ENCODE measurements at places on chromosomes 7 and 10.
A peak's percentile ranks its signal among the peaks of the same experiment; 100 is the strongest.

DNA sequence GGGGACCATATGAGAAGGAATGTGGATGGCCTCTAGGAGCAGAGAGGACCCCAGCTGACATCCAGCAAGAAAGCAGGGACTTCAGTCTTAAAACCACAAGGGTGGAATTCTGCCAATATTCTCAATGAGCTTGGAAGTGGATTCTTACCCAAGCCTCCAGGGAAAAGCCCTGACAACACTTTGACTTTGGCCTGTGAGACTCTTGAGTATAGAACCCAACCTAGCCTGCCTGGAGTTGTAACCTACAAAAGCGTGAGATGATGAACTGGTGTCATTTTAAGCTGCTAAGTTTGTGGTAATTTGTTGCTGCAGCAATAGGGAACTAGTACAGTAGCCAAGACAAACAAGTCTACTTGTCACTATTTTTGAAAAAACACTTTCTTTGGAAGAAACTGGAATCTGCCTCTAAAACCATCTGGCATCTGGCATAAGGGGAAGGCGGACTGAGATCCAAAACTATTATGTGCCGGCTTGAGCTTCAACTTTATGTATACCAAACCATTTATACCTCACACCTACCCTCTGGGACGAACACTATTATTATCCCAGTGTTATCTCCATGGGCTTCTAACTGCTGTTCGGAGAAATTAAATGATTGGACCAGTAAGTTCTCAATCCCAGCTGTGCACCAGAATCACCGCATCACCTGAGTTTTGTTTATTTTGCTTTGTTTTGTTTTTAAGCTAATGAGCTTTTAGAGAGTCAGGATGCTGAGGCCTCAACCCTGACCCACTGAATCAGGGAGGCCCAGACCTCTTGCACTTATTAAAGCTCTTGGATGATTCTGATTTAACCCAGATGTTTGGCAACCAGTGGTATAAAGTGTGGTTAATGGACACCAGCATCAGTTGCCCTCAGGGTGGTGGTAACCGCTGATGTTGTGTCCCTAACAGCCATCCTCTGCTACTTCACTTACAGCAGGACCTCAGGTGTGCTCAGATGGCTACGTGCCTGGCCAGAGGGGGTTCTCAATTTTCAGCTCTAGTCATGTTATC is 83.0 kb downstream of the C1GALT1 start:
- DNase-seq: no peak

DNA sequence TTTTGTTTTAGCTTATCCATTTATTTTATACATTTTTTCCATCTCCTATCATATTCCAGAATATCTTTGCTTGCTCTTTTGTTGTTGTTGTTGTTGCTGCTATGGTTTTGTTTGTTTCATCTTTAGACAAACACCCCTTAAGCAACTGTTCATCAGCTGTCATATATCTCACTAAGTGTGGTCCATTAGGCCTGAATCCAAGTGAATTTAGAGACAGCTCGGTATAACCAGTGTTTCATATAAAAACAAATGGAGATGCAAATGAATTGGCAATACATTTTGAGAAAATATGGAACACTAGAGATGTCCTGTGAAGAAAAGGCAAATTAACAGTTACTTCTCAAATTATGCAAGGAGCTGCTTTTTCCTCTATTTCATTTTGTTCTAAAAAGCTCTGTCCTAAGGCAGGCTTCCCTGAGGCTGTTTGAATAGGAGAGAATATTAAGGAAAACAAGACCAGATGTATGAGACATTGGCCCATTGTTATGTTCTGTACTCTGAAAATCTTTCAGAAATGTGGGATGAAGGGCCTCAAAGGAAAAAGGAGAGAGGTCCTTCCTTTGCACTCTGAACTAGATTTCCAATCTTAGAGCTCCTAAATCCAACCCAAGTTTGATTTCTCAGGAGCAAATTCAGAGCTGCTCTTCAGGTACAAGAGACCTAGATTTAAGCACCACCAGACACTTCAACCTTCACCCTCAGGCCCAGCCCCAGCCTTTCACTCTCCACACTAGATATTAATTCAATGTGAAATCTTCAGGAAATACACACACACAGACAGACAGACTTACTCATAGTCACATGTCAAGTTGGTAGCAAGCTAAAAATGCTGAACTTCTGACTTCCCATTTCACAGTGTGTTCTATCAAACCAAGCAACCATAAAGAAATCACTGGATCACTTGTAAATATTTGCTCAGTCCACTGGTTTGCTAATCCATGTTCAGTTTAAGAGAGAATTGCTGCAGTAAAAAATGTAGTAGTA is 5.4 kb downstream of the TFEC start:
- peak; percentile 38 for DNase-seq

DNA sequence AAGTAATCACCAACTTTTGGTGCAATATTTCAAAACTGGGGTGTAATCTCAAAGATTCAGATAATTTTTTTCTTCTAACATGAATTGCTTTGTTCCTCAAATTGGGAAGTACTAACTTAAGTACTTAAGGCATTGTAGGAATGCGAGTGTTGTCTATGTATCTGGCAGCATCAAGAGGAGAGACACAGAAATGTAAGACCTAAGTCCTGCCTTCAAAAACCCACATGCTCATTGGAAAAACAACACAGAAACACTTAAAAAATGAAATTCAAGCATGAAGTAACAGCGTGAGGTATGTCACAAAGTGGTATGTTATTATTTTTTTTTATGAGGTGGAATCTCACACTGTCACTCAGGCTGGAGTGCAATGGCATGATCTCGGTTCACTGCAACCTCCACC is 288.5 kb downstream of the ZEB1 start:
- no peak for DNase-seq

DNA sequence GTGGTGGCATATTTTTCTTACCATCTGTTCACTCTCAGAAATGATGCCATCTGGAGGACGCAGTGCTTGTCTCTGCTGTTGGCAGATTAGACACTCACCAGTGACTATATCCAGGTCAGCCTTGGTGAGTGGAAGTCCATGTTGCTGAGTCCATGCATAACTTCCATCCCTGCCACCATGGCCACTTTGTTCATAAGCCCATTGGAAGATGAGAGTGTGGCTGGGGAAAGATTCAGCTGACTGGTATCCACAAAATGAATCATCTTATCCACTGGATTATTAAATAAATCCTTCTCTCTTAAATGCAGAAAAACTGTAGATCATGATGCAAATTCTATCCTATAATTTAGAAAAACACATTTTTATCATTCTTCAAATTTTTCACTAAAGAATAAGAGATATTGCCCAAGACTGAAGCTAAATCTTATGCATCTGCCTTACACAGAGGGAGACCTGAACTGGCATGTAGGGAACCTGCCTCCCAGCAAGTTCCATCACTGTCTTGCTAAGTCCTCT is 726.9 kb downstream of the TNS3 start:
- no peak for DNase-seq

- DNase-seq: no peak
These were observed 294.8 kb downstream of the GRID1 start for GRCh38 chr10:86071758-86072157.

DNA sequence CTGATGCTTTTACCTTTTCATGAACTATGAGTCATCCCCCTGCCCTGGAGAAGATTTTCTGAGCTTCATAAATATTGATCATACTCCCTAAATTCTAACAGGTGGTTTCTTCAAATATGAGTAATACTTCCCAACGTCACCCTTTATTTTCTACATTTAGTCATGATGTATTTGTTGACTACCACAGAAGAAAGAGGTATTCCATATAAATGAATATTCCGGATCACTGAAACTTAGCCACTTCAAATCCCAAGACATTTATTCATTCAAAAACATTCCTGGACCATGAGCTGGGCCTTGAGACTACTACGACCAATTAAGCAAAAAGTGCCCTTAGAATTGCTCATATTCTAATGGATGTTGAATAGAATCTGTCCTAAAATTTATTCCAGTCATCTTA is 395.8 kb upstream of the NPVF start:
- DNase-seq: no peak

GRCh38 chr7:92625617-92626016 is 35.4 kb upstream of the FAM133B start:
- DNase-seq: no peak

- DNase-seq: no peak
These were observed 3.6 kb downstream of the SEC23IP start for GRCh38 chr10:119896061-119896655.

DNA sequence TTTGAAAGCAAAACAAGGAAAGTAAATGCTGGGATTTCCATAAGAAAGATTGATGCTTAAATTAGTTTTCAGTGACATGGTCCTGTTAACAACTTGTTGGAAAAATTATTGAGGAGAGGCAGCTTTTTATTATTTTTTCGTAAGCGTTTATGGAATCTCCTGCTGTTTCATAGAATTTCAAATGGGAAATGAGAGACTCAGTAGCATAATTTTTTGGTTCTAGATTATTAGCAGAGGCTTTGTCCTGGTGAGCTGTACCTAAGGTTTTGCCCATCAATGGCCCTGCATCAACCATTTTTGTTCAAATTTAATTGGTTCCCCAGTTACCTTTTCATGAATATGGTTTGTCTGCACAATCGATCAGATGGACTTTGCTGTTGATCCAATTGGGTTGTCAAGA is 205.7 kb downstream of the BMPER start:
- no peak for DNase-seq

- no peak for DNase-seq
These were observed 9.1 kb upstream of the JAKMIP3 start for GRCh38 chr10:132056663-132057062.

- DNase-seq: no peak
These were observed 16.3 kb downstream of the VOPP1 start for GRCh38 chr7:55556031-55556430.

GRCh38 chr10:128130051-128130450 is 3.8 kb upstream of the MKI67 start:
- DNase-seq: no peak

DNA sequence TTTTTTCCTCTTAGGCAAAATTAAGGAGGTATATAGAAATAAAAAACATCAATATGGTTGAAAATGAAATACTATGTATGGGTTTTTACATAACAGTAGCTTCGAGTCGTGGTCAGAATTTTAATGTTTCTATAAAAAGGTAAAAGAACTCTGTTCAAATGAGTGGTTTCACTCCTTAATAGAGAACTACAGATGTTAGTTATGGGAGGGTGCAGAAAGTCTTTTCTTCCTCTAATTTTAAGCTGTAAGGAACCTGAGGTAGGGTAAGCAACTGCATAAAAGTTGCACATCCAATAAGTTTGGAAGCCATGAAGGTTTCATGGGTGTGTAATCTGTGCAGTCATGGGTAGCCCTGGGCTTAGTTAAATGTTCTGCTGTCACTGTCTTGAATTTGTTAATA is 141.3 kb downstream of the SUGCT start:
- DNase-seq: no peak

DNA sequence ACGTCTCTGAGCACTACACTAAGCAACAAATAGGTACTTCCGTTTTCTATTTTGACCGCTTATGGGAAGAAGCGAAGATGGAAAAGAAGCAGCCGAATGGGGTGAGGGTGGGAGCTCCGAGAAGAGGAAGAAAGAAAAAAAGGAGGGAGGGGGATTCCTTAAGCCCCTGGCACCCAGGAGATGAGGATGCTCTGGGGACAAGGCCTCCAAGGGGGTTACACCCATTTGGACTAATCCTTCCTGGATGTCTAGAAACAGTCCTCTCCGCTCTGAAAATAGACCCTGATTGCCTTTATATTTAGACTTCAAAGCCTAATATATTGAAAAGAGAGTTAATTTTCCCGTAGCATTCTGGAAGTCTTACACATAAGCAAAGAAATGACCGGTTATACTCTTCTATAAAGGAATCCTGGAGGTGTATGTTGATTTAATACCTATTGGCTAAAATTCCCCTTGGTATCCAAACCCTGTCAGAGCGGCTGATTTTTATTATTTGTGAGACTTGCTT is 676 bp upstream of the HTR7 start:
- peak; percentile 13 for DNase-seq

DNA sequence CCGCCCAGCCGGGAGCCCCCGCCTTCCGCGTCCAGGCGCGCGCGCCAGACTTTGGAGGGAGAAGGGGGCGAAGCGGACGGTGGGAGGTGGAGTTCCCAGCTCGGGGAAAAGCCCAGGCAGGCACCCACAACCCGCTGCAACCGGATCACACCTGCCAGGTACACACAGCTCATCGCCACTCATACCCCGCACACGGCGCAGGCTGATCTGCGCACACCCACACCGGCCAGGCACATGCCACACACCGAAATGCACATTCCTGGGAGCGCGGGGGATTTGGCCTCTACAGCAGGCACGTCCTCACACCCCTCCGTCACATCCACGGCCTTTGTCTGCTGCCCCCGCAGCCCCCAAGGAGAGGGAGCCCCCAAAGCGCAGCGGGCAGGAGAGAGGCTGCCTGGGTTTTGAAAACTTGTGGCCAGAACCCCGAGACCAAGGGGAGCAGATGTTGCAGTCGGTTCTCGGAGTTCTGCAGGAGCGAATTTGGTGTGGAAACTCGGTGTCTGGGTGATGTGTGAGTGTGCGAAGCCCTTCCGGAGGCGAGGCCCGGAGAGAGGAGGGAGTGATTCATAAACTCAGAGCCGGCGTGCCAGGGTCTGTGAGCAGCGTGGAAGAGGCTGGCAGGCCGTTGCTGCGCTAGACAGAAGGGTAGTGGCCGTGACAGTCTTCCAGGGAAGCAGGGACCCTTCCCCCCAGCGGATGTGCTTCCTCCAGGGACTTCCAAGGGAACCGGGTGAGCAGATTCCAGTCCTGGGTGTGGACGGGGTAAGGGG is 734 bp downstream of the CHST3 start:
- DNase-seq: no peak

DNA sequence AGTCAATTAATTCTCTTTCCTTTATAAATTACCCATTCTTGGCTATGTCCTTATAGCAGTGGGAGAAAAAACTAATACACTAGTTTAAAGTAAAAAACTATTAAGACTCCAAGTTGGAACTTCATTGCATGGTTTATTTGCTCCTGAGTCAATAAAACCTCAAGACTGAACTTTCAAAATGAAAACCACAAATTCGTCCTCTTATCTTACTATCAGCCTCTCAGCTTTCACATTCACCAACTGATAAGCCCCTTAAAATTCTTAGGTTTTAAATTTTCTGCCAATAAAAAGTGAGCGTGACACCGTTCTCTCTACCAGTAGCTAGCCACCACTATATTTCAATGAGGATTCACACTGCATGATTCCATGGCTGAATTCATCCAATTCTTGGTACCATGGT is 346.4 kb upstream of the NPSR1 start:
- DNase-seq: no peak

- DNase-seq: no peak
These were observed 6.7 kb upstream of the CYREN start for GRCh38 chr7:135177028-135177696.

GRCh38 chr7:152095771-152096170 is 70.3 kb downstream of the GALNT11 start:
- DNase-seq: no peak

GRCh38 chr10:35289198-35289597 is 47.1 kb upstream of the CCNY start:
- no peak for DNase-seq

- DNase-seq: no peak
These were observed 502.3 kb downstream of the ZWINT start for GRCh38 chr10:55858730-55859129.

DNA sequence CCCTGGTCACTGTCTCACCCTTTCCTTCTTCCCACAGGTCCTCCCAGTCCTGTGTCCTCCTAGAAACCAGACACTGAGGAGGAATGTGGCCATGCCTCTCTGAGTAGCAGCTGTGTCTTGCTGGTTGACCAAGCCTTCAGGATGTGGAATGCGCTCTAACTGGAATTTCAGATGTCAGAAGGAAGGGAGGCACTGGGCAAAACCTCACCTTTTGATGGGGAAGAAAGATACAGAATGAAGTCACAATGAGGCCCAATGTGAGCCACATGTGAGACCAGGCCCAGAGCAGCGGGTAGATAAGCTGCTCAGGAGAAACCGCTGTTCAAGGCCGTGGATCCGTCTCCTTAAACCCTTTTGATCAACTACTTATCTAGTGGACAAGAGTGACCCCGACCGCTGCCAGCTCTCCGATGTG is 54.8 kb upstream of the ECHDC3 start:
- DNase-seq: no peak
